ENCODE measurements at places on chromosomes 11 and 22. TPM values are rescaled to one million over a fixed set of nuclear protein-coding genes. Genes with fewer than 3 reads are reported as not detected.

Gene NEFH
- 0.94 TPM for total RNA-seq

Gene OR52E8
- total RNA-seq = not detected

Gene TNNI2
- not detected for total RNA-seq

Gene C11orf52
- total RNA-seq = 1.4 TPM

Gene VSIG10L2
- not detected for total RNA-seq

Gene TMEM121B
- 0.25 TPM for total RNA-seq

Gene TBX10
- not detected for total RNA-seq

Gene TEX54
- not detected for total RNA-seq

Gene GP1BB
- total RNA-seq = 4.2 TPM

Gene KIRREL3
- not detected for total RNA-seq

Gene OOSP2
- total RNA-seq = not detected

Gene AMOTL1
- 37.8 TPM for total RNA-seq

Gene SMC1B
- not detected for total RNA-seq

Gene POLR3H
- 25.2 TPM for total RNA-seq

Gene POU2F3
- not detected for total RNA-seq

Gene RASGRP2
- 0.06 TPM for total RNA-seq

Gene TMEM45B
- not detected for total RNA-seq

Gene LMO1
- total RNA-seq = not detected

Gene HTR3B
- not detected for total RNA-seq

Gene RAB3IL1
- total RNA-seq = 16.0 TPM

Gene LRRC74B
- not detected for total RNA-seq

Gene GGTLC2
- not detected for total RNA-seq

Gene TRIM5
- 19.7 TPM for total RNA-seq

Gene EHF
- total RNA-seq = not detected

Gene IGSF9B
- 0.75 TPM for total RNA-seq

All from cardiac ventricle fibroblast (primary cell).